Activated CD8-positive, alpha-beta memory T cell treated with anti-CD3 and anti-CD28 coated beads, Interleukin-2, amount 50 U/mL, for 4 hours (primary cell): ENCODE measurements at places on chromosomes 1 and 21.

- DNase-seq, result peak; percentile 6
These were observed 43.0 kb downstream of the SLC19A1 start for GRCh38 chr21:45499201-45499750.

- no peak for DNase-seq
These were observed 23.8 kb upstream of the PPP2R5A start for GRCh38 chr1:212261361-212261929.

GRCh38 chr1:231986631-231987336 is 360.2 kb downstream of the DISC1 start:
- no peak for DNase-seq

DNA sequence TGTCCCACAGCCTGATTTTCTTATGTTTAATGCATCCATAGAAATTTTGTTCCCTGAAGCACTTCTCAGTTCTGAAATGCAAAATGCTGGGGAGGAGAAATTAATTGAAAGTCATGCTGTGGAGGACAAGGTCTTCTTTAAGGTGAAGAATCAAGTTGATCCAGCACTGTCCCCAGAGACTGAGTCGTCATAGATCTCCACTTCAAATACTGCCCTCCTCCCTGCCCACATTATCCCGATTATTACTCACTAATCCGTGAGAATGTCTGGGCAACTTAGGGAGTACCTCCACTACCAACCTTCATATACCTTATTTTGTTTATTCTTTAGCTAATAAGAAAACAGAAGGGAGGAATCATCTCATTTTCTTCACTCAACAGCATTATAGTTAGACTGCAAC is 70.0 kb upstream of the FMN2 start:
- DNase-seq, result no peak

DNA sequence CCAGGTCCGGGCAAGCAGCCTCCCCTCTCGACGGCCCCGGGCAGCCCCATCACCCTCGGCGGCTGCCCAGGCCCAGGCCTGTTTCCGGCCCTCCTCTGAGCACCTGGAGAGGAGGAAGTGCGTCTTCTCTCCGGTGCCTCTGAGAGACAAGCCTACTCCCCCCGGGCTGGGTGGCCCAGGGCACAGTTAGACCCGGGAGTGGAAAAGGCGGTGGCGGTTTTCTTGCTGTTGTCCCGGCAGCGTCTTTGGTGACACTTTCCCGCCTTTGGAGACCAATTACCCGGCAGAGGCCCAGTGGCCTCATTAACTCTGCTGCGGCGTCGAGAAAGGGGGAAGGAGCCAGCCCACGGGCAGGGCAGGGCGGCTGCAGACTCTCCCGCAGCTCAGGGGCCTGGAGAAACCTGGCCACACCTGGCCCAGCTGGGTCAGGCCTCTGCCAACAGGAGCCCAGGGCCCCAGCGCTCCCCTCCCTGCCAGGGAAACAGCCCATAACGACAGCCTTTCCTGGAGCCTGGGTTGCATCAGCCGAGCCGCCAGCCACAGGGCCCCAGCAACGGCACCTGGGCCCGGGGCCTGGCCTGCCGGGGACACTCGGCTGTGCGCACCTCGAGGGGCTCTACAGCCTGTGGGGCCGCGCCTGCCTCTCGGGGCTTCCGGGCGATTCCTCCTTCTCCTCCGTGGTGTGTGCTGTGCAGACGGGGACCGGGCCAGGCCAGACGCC is 28.4 kb upstream of the C1orf159 start:
- DNase-seq, result peak; percentile 37

DNA sequence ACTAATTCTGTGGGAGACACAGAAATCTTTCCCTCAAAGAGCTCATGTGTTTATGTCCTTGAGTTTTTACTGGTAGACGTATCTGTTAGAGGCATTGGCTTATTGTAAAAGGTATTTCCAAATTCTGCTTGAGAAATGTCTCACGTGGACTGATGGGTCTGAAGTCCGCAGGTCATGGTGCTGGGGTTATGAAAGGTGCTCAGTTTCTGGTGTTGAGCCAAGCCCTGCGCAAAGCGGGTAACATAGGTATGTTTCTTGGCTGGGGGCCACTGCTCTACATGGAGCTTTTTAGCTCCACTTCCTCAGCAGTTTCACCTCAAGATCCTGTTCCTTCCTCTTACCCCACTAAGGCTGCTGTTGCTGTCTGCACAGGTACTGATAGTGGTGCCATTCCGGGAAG is 10.8 kb downstream of the UTP25 start:
- DNase-seq, result no peak

GRCh38 chr1:21621761-21622436 is 47.3 kb downstream of the RAP1GAP start:
- no peak for DNase-seq

GRCh38 chr1:26417111-26417759 is 6.6 kb downstream of the LIN28A start:
- peak; percentile 88 for DNase-seq

DNA sequence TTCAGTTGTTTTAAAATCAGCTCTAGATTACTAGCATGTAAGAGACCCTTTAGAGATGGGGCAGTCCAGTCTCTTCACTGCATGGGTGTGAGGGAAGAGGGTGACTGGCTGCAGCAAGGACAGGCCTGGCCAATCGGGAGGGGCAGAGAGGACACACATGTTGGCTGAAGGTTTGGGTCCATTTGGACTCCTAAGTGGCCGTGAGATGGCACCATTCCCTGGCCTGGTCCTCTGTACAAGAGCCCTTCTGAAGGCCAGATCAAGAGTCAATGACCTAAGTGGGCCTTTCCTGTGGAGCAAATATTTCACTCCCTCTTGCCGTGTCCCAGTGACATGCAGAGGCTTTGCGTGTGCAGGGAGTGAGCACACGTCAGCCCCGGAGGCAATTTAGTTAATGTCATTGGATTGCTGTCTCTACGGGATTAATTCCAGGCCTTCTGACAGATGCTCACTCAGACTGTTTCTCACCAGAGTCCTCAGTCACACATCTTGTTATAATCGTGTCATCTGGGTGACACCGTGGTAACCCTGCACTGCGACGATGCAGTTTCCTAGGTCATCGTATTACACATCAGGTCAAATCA is 613.0 kb downstream of the NPHP4 start:
- DNase-seq, result no peak

DNA sequence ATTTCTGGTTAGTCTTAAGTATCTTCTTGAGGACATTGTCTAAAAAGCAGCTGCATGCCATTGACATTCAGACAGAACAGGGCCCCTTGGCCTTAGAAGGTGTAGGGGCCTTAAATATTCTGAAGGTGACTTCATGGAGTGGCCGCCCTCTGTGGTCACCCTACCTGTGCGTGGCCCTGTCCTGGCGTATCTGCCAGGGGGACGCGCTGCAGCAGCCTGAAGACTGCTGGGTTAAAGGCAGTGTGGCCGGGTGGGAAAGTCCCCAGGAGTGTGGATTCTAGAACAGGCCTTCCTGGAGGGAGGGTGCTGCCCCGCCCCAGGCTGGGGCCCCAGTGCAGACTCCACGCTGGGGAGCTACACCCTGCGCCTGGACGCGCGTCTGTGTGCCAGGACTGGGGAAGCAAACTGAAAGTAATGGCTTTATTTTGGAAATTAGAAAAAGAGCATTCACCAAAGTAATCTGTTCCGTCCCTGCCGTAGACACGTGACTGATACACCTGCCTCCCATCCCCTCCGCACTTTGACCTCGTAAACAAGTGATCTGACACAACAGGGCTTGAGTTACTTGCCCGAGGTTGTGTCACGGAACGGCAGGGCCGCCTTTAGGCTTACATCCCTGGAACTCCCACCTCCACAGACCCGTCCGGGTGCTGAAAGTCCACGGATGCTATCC is 1.8 kb downstream of the AGPAT3 start:
- peak; percentile 45 for DNase-seq

DNA sequence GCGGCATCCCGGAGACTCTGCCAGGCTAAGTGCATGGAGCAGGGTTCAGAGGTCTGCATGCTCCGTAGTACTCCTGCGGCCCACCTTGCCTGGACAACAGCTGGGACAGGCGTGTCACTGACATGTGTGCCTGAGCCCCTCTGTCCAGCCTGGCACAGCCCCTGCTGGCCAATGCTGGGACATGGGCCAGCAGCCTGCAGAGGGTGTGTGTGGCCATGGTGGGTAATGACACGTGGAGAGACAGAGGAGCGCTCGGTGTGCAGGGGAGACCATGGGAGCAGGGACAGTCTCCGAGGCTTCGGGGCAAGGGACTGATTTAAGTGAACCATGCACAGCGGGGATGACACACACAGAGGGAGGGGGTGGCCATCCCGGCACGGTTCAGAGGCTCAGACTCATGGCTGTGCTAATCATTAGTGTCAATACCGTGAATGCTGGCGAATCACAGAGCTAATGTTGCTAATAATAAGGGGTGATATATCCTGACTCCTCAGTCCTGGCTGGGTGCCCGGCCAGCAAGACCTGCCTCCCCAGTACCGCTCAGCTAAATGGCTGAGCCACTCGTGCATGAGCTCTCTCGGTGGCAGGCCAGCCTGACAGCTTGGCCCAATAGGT is 41.5 kb downstream of the IGSF21 start:
- no peak for DNase-seq

GRCh38 chr1:201739492-201740085 is 89.4 kb upstream of the IPO9 start:
- DNase-seq, result peak; percentile 56

DNA sequence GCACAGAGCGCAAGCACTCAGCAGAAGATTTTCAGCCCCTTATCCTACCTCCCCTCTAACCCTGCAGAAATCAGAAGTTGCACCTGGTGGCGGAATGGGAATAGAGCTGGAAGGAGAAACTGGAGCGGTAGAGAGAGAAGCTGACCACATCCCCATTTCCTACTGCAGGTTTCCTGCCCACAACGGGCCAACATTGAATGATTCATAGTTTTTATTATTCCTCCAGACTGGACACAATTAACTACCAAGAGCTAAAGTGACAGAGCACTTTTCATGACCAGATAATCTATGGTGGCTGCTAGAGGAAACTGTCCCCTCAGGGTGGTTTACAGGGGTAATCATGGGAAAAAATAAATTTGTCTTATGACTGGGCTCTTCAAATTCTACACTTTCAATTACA is 21.3 kb upstream of the LRRC8D start:
- no peak for DNase-seq

DNA sequence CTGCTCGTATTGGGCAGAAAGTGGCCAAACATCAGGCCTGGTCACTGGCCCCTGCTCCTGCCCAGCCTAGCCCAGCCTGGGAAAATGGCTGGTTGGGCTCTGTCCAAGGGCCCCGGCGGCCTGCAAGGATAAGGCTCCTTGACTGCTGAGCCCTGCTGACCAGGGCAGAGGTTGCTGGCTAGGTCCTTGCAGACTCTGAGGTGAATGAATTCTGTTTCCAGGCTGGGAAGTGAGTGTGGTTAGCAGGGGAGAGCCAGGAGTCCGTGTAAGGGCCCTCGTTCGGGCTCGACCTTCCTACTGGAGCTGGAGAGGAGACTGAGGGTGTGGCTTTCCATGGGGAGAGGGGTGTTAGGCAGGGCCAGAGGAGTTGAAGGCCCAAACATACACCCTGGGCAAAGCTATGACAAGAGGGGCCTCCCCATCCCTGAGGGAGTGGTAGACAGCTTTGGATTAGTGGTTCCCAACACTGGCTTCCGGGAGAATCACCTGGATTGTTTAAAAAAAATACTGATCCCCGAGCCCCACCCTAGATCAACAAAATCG is 20.6 kb downstream of the CSF1 start:
- DNase-seq, result no peak

- no peak for DNase-seq
These were observed 34.0 kb downstream of the DIRAS3 start for GRCh38 chr1:68016381-68016780.

GRCh38 chr1:232302376-232303221 is 327.3 kb downstream of the SIPA1L2 start:
- no peak for DNase-seq

GRCh38 chr1:27980216-27980845 is 20.6 kb downstream of the XKR8 start:
- no peak for DNase-seq

DNA sequence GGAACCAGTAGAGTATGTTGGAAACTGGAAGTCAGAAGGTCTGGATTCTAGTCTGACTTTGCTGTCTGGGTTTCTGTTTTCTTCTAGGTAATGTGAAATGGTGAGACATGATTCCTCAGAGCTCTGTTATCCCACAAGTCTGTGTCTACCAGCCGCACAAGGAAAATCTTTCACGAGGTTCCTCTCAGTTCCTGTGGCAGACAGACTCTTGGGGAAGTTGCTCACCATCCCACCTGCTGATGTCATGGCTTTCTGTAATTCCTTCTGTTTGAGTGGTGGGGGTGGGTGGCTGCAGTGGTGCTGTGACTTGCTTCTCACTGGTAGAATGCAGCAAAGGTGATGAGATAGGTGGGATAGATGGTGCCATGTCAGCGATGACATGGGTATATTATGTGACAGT is 17.1 kb upstream of the SCMH1 start:
- no peak for DNase-seq

DNA sequence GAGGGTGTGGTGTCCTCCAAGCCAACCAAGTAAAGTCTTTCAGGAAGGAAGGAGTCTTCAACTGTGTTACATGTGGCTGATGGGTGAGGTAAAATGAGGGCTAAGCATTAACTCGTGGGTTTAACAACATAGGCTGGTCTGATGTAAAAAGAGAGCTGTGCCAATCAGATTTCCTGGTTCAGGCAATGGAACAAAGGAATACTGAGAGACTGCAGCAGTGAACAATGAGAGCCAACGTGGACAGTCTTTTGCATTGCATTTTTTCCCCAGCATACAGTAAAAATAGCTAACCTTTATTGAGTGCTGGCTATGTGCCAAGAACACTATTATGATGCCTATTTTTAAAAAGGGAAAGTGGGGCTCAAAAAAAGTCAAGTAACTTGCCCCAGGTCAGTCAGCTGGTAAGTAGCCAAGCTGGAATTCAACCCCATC is 31.1 kb downstream of the DLGAP3 start:
- DNase-seq, result no peak

- DNase-seq, result no peak
These were observed 45.3 kb downstream of the LGR6 start for GRCh38 chr1:202238914-202239313.

DNA sequence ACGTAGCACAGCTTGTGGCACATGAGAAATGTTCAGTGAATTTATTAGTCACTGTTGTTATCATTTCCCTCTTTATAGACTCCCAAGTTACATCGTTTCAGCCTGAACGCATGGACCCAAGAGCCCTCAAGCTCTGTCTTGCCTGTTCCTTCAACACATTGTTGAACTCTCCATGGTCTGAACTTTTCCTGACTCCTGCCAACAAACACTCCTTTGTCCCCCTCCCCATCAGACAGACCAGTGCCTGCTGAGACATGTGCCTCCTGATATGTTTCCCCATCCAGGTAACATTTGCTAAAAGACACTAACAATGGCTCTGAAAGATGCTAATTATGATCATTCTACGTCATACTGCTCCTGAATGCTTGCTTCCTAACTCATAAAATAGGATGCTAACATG is 108.7 kb upstream of the NFIA start:
- DNase-seq, result no peak

DNA sequence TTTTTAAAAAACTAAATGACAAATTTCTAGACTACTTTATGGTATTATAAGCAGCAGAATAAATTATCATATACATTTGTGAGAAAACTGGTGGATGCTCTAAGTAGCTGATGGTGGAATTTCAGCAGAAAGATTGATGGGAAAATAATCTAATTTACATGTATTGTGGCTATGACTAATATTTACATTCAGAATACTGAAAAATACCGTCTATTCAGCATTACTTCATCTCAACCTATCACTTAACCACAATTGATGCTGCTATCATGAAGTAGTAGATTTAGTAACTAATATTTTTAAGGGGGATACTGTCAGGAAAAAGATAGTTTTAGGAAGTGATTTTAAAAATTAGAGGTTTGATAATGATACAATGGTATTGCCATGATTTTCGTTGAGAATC is 137.9 kb downstream of the IFI44 start:
- DNase-seq, result no peak
